ENCODE measurements at places on chromosomes 1 and 21.

GRCh38 chr1:110003747-110004428, 19.3 kb downstream of the AHCYL1 start:
- peak; percentile 73 for DNase-seq

DNA sequence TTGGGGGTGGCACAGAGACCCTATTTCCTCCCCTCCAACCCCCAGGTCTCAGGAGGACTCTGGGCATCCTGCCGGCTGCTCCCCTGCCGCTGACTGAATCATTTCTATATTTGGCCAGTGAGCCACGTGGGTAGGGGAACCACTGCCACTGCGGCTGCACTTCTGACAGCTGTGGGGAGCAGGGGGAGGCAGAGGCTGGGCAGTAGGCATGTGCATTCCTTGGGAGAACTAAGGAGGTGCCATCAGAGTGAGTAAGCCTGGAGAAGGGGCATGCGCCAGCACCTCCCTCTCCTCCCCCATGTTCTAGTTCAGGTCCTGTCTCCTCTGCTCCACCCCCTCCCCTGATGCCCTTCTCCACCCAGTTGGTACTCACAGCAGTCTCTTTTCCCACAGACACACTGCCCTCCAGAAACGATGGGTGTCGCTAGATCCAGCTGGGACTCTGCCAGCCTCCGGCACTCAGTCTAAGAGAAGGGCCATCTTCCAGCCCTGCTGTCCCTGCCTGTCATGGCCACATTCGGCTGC, 12.0 kb downstream of the PPFIA4 start:
- DNase-seq = peak; percentile 91

- no peak for DNase-seq
These were observed 3.0 kb downstream of the TTC13 start for GRCh38 chr1:230975636-230976035.

- DNase-seq = no peak
These were observed 35.0 kb upstream of the GPR137B start for GRCh38 chr1:236107121-236107907.

DNA sequence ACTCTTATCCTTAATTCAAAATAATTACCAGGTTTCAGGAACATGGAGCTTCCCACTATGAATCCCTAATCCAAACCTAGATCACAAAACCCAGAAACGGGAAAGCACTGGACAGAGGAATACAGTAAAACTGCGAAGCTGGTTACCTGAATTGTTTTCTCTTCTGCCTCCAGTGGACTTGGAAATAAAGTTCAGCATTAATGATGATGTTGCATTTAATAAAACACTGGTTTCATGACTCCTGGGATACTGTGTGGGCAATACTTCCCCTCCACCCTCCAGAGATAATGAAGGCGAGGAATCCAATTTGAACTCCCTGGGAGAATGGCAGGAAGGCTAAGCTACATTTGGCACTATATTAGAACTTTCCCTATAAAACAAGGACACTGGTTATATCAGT, 65.1 kb downstream of the WLS start:
- no peak for DNase-seq

DNA sequence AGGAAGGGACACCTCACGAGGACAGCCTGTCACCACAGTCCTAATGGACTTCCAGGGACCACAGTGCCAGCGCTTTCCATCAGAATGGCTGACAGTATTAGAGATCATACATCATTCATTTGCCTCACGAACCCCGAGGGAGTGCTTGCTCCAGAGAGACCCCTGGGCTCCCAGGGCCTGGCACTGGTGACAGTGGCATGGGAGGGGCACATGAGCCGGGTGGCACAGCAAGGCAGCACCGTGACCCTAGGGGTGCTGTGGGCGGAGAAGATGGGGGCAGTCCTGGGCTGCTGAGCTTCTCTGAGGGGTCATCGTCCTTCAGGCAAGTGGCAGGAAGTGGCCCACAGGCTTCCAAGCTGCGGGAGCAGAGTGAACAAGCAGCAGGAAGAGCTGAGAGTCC, 16.4 kb upstream of the TSPEAR start:
- no peak for DNase-seq

GRCh38 chr1:178942285-178943198, 71.7 kb upstream of the ANGPTL1 start:
- no peak for DNase-seq

DNA sequence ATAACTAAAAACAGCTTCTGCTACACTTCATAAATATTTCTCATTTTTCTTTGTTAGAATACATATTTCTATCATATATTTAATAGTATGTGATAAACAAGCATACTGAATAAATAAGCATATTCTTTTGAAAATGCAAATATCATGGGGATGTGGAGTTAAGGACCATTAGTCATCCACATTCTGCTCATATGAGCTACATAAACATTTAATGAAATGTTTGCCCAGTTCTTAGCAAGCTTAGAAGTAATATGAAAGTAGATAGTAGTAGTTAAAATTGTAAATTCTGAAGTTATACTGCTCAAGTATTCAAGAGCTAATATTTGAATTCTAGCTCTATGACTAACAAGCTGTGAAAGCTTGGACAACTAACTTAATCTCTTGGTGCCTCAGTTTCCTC, 10.1 kb upstream of the GORAB start:
- DNase-seq = no peak

DNA sequence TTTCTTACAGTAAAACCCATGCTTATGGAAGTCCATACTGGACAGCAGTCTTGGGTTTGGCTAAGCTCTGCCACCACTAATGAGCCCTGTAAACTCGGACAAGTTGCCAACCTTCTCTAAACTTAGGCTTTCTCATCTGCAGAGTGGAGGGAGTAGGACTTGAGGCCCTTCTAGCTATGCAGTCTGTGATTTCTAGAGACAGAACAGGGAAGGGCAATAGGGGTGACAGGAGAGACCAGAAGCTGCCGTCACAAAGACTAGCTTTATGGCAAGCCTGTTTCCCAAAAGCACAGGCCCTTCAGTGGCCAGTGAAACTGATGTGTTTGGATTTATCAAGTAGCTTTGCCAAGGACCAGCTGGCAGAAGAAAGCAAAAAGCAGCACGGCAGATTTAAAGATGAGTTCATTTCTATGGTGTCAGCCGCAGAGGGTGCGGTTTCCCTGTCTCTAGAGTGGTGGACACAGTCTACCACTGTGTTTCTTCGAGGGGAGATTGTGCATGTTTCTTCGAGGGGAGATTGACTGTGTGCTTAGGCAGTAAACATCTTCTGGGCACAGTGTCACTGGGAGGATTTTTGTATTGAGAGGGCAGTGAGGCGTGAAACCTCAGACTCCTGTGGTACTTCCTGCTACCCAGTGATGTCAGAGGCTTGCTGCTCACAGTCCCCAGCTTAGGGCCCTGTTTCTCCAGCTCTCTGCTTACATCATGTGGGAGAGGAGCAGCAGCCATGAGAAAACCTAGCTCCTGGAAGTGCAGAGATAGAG, 119.0 kb downstream of the ROR1 start:
- DNase-seq = no peak

DNA sequence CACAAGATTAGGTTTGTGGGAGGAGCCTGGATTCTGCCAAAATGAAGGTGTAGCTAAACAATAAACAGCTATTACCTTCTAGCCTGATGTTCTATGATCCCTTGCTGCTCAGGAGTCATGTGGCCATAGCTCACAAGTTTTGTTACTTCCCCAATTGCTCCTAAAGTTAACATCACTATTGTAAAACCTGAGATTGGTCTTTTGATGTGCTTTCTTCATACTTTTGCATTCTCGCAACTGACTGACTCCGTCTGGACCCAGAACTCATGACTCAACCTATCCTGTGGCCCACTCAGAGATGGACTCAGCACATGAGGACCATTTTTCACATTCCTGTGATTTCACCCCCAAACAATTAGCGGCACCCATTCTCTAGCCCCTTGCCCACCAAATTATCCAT, 69.1 kb downstream of the PTGS2 start:
- DNase-seq = no peak

GRCh38 chr1:3466366-3467075, 12.1 kb downstream of the ARHGEF16 start:
- no peak for DNase-seq

DNA sequence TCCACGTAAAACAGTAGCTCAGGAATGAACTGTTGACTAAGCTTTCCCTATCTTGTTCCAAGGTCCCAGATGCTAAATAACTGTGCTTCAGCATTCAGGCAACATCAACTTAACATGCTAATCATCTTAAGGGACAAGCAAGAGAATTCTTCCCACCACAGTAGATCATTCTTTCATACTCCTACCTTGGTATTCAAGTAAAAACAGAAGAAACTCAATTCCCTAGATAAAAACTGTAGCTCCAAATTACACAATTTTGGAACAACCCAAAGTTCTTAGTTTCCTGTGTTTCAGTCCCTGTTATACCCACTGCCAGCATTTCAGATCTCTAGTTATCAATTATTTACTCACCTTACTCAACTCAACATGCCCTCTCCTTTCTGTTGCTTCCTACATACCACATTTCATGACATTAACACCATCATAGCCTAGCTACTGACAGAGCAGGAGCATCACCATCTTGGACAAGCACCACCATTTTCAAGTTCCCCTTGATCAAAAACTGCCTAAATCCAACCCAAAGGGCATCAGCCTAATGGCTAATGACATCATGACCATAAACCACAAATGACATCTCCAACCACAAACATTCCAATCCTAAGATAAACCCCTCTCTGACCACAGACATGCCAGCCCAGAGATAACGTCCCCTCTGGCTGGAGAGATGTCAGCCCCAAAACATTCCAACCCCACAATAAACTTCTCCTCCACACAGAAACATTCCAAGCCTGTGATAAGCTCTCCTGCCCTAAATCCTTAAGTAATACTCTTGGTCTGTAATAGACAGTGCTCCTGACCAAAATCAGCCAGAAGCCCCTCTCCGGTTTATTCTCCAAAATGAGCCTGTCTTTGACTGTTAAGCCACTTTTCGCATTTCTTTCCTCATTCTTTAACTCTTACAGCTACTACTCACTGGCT, 191.2 kb downstream of the RERE start:
- peak; percentile 37 for DNase-seq

DNA sequence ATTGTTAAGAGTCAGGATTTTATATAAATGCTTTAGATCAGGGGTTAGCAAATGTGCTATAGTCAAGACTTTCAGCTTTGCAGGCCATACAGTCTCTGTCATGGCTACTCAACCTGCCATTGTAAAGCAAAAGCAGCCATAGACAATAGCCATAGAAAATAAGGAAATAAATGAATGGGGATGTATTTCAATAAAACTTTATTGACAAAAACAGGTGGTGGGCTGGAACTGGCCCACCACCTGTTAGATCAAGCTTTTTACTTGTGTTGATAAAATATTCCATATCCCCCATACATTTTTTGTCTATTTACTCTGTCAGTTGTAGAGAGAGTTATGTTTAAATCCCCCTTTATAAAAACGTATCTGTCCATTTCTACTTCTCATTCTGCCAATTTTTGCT, 98.9 kb downstream of the HIVEP3 start:
- DNase-seq = no peak

- no peak for DNase-seq
These were observed 56.8 kb downstream of the ZBTB17 start for GRCh38 chr1:15918962-15919715.

GRCh38 chr1:178504286-178504685, 7.5 kb upstream of the CLEC20A start:
- DNase-seq = no peak
